H9 (cell line): ENCODE measurements at places on chromosomes 3 and 15. TPM values are rescaled to one million over a fixed set of nuclear protein-coding genes. Genes with fewer than 3 reads are reported as not detected.

TMEM212 gene
- total RNA-seq: not detected in 2 replicates

DZIP1L gene
- 9.2 and 10.4 TPM in 2 replicates for total RNA-seq

NPHP3 gene
- total RNA-seq: 9.4 and 10.8 TPM in 2 replicates

HIGD2B gene
- not detected in 2 replicates for total RNA-seq

CRABP1 gene
- 93.0 and 93.1 TPM in 2 replicates for total RNA-seq

FAM107A gene
- 0.11 and 0.13 TPM in 2 replicates for total RNA-seq

WDR93 gene
- total RNA-seq: not detected in 2 replicates

RTP1 gene
- 6.6 and 7.5 TPM in 2 replicates for total RNA-seq

BRK1 gene
- 119 and 121 TPM in 2 replicates for total RNA-seq

KCNMB2 gene
- not detected in 2 replicates for total RNA-seq

SNURF gene
- total RNA-seq: 134 and 188 TPM in 2 replicates

TMEM207 gene
- total RNA-seq: not detected in 2 replicates

CTXN2 gene
- 0.11 TPM in 2 replicates for total RNA-seq

SLC27A2 gene
- 6.2 and 7.0 TPM in 2 replicates for total RNA-seq

FBXL22 gene
- total RNA-seq: 0.48 and 0.52 TPM in 2 replicates

ICE2 gene
- 75.5 and 76.3 TPM in 2 replicates for total RNA-seq
